Tibial nerve (tissue), 4 donors: ENCODE measurements at places on chromosomes 7 and 10.

DNA sequence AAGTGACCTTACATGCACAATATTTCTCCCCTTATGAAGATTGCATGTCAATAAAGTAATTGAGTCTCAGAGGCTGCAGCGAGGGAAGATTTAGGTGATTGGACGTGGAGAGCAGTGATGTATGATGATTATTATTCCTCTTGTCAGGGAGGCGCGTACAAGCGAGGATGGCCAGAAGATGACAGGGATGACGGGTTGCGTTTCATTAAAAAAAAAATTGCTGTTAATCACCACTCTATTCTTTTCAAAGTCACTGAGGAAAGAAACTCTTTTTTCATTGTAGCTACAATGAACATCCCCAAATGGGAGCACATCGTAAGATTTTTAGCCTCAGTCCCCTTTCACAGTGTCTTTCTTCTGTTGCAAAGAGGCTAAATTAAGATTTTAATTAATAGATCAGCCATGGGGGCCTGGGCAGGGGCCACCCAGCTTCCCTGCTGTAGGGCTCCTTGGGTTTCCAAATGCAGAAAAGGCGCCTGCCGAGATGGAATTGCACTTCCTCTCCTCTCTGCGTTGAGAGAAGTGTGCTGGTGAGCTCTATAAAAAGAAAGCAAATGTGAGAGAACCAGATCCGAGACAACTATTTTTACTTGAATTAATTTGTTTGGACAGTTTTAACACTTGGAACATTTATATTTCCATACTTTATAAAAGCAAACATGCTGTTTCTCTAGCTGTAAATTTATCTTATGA lies 998.1 kb downstream of the LRMDA start:
- H3K4me1 ChIP-seq = peaks cover 35% of the 10 kb centered on the region
- no peaks in the 10 kb centered on the region for H3K27me3 ChIP-seq
- no peak overlapping the region for H3K4me3 ChIP-seq
- no peaks in the 10 kb centered on the region for H3K36me3 ChIP-seq
- DNase-seq = no peak

GRCh38 chr10:132606536-132607316 lies 69.1 kb downstream of the INPP5A start:
- H3K4me3 ChIP-seq = no peak overlapping the region
- peak; percentile 31 for DNase-seq
- H3K27ac ChIP-seq = no peak overlapping the region
- no peaks in the 10 kb centered on the region for H3K27me3 ChIP-seq

GRCh38 chr10:117005527-117006055 lies 604 bp upstream of the SHTN1 start:
- H3K4me1 ChIP-seq = no peaks in the 10 kb centered on the region
- no peaks in the 10 kb centered on the region for H3K36me3 ChIP-seq
- no peak for DNase-seq
- no peaks in the 10 kb centered on the region for H3K27me3 ChIP-seq

DNA sequence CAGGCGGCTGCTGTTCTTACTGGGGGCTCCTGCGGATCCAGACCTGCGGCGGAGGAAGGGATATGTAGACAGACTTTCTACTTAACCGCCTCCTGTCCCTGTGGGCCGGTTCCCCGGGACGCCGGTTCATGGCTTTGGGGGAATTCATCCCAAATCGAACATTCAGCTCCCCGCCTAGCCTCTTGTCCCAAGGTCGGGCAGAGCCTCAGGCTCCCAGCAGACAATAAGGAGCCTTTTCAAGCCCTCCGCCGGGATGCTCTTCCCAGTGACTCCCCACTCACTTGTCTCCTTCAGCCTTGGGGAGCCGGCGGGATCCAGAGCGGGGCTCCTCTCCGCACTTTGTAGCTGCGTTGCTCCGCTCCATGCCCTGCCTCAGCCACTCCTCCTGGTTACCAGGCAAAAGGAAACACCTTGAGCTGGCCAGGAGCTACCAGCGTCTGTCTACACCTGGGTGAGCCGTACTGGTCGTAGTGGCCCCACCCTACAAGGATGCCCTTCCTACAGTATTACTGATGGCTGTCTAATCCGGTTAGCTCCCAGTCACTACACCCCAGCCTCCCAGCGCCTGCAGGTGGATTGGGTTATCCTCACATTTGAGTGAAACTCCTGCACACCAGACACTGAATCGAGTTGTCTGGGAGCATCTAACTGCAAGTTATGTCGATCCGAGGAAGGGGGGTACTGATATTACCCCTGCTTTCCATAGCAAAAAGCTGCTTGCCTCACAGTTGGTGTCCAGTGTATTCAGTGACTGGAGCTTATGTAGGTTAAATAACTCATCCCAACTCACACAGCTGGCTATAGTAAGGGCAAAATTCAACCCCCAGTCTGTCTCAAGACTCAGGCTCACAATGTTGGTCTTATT lies at the start of gene C10orf95:
C10orf95 (minus strand) TSS at position 439 of the 865 bp plus-strand sequence. CDS start 450 bp downstream, outside the sequence.
- H3K27me3 ChIP-seq = no peaks in the 10 kb centered on the region
- H3K27ac ChIP-seq = peak within 1 kb of the TSS; percentile 88
- DNase-seq = no peak
- H3K4me3 ChIP-seq = peak within 1 kb of the TSS; percentile 82
- no peaks in the 10 kb centered on the region for H3K4me1 ChIP-seq

DNA sequence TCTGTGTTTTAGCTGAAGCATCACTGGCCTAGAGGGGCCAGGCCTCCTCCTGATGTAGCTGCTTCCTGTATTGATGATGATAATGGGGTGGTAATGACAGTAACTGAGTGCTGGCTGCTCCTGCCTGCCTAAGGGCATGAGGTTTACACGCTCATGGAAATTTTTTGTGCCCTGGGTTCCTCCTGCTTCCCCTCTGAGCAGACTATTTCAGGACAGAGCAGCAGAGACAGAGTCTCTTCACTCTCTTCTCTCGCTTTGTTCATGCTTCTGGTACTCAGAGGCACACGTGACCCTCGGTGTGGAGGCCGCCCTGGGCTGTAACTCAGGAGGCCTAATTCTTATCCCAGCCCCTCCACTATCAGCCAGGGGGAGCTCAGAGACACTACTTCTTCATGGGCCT lies 27.9 kb downstream of the LRRC20 start:
- H3K27ac ChIP-seq = no peak overlapping the region
- H3K4me3 ChIP-seq = no peak overlapping the region
- H3K36me3 ChIP-seq = no peaks in the 10 kb centered on the region
- DNase-seq = no peak
- no peaks in the 10 kb centered on the region for H3K27me3 ChIP-seq

DNA sequence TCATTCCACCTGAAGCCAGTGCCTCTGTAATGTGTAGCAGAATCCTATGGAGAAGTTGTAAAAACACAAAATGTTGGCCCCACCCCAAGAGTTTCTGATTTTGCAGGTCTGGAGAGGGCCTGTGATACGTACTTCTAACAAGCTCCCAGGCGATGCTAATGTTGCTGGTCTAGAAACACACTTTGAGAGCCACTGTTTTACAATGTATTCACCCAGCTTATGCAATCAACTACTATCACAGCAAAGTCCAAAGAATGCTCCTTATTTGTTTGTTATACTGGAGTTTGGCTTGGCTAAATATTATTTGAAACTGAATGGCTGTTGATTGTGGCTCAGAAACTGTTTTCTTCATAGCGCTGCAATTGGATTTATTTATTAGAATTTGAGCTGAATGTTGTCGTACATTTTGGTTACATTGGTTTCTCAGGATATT lies 44.3 kb downstream of the DNAJB9 start:
- H3K36me3 ChIP-seq = no peaks in the 10 kb centered on the region
- H3K27ac ChIP-seq = no peak overlapping the region
- DNase-seq = no peak

- H3K27ac ChIP-seq = no peak overlapping the region
- H3K27me3 ChIP-seq = no peaks in the 10 kb centered on the region
- no peak for DNase-seq
- H3K4me3 ChIP-seq = no peak overlapping the region
- H3K36me3 ChIP-seq = no peaks in the 10 kb centered on the region
Observed at GRCh38 chr7:28905464-28905863, 52.7 kb downstream of the TRIL start.

DNA sequence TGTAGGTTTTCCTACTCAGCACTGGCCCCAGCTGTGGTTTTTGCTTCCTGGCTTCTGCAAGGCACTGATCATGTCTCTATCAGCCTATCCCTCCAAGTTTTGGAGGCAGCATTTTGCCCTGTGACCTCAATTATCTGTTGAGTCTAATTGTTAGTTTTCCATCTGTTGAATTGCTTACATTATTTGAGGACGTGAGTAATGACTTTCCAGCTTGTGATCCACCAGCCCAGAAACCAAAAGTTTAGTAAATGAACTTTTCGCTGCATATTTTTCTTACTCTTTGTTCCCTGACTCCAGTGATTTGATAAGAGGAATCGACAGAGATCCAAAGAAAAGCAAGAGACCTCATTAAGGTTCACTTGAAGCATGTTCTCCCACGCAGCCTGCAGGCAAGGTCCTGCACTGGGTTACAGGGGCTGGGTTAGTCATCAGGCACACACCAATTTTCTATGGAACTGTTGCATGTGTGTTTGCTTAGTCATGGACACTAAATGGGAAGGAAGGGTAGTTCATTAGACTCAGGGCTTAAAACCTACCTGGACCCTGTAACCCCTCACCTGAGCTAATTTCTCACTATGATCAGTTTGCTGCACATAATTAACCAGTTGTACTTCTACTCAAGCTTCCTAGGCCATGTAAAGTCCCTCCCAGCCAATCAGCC lies 57.2 kb downstream of the AKR1E2 start:
- H3K27ac ChIP-seq = no peak overlapping the region
- no peak overlapping the region for H3K4me3 ChIP-seq
- no peaks in the 10 kb centered on the region for H3K4me1 ChIP-seq
- no peak for DNase-seq
- no peaks in the 10 kb centered on the region for H3K36me3 ChIP-seq
- H3K27me3 ChIP-seq = no peaks in the 10 kb centered on the region

GRCh38 chr7:101868191-101868950 lies 50.9 kb downstream of the CUX1 start:
- no peaks in the 10 kb centered on the region for H3K36me3 ChIP-seq
- no peak for DNase-seq
- H3K27ac ChIP-seq = no peak overlapping the region
- no peaks in the 10 kb centered on the region for H3K27me3 ChIP-seq
- no peak overlapping the region for H3K4me3 ChIP-seq
- H3K4me1 ChIP-seq = no peaks in the 10 kb centered on the region

DNA sequence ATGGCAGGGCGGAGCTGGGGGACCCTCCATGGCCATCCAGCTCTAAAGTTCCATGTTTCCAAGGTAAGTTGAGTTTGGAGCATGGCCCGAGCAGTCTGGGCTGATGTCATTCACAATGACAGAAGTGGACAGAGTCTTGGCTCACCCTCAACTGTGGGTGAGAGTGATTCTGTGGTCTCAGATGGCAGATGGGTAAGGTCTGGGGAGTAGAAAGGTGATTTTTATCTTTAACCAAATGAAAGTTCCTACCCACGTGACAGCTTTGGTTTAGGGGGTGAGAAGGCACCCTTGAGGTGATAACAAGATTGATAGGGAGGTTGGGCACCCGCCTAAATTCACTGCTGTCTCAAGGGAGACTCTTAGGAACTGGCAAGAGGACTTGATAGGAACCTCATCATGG lies 57.6 kb upstream of the PDZD8 start:
- no peak for DNase-seq
- H3K27ac ChIP-seq = no peak overlapping the region
- H3K36me3 ChIP-seq = no peaks in the 10 kb centered on the region
- H3K4me1 ChIP-seq = no peaks in the 10 kb centered on the region
- H3K4me3 ChIP-seq = no peak overlapping the region
- no peaks in the 10 kb centered on the region for H3K27me3 ChIP-seq

GRCh38 chr7:77838929-77839491 lies 40.4 kb downstream of the PHTF2 start:
- no peak for DNase-seq
- H3K27me3 ChIP-seq = no peaks in the 10 kb centered on the region
- H3K27ac ChIP-seq = no peak overlapping the region

GRCh38 chr7:94301024-94301586 lies 93.6 kb upstream of the COL1A2 start:
- peak; percentile 44 for DNase-seq
- peak overlapping the region; percentile 85 for H3K27ac ChIP-seq
- no peaks in the 10 kb centered on the region for H3K27me3 ChIP-seq
- H3K36me3 ChIP-seq = no peaks in the 10 kb centered on the region

DNA sequence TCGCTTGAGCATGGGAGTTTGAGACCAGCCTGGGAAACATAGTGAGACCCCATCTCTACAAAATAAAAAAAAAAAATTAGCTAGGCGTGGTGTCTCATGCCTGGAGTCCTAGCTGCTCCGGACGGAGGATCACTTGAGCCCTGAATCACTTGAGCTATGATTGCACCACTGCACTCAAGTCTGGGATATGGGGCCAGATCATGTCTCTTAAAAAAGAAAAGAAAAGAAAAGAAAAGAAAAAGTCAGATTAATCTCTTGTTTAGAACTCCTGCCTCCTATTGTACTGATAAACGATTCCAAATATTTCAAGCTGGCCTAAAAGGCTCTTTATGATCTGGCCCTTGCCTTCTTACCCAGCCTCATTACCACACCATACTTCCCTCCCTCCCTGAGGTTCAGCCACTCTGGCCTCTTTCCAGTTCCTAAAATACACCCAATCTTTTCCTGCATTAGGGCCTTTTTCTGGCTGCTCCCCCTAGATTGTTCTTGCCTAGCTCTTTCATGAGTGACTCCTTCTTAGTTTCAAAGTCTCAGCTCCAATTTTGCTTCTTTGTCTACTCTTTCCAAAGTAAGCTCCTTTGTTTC lies 41.7 kb downstream of the VCL start:
- H3K4me3 ChIP-seq = no peak overlapping the region
- H3K27ac ChIP-seq = peak overlapping the region; percentile 60
- no peaks in the 10 kb centered on the region for H3K36me3 ChIP-seq
- DNase-seq = no peak
- H3K4me1 ChIP-seq = peaks cover 32% of the 10 kb centered on the region

DNA sequence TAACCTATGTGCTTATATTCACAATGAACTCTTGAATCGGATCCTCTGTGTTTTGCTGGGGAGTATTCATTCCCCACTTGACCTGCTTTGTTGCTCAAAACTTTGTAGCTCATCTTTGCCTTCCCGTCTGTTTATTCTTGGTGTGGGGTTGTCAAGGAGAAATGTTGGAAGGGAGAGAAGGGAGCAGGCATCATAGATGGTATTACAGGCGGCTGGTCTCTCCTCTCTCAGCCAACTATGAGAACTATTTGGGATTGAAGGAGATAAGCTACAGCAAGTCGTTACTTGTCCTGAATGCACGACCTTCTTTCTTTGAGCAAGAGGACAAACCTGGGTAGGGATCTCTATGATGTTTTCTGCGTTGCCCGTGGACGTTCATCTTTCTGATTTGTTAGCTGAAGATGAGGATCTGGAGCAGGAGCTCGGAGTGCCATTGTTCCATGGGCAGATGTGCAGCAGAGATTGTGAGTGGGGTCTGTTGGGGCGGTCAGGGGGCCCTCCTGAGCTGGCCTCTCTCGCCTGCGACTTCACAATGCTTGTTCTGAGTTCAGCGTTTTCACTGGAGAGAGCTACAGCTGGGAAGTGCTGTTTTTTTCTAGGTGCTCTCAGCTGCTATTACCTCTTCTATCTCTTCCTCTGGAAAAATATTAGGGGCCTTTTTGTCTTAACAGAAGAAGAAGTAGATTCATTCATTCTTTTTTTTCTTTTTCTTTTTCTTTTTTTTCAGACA lies 126.9 kb upstream of the KLF6 start:
- no peak overlapping the region for H3K4me3 ChIP-seq
- no peaks in the 10 kb centered on the region for H3K4me1 ChIP-seq
- no peak for DNase-seq
- no peaks in the 10 kb centered on the region for H3K36me3 ChIP-seq
